ENCODE measurements at places on chromosomes 6 and 20.
A peak's percentile ranks its signal among the peaks of the same experiment; 100 is the strongest.

DNA sequence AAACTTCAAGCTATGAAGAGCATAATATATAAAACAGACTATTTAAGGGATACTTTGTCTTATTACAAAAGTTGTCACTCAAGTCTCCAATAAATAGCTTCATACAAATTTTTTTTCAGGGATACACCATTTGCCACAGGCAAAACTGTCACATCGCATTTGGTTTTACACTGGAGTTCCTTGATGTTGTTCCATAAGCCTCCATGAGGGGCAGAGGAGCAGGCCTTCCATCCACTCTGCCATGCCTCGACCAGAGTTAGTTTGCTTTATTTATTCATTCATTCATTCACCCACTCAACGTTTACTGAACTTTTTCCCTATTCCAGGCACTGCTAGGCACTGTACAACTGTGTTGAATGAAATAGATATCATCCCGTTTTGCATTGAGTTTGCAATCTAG, 246.6 kb downstream of the PHF3 start:
- no peak for DNase-seq

- no peak for DNase-seq
These were observed 8.9 kb downstream of the RWDD1 start for GRCh38 chr6:116580198-116580597.

DNA sequence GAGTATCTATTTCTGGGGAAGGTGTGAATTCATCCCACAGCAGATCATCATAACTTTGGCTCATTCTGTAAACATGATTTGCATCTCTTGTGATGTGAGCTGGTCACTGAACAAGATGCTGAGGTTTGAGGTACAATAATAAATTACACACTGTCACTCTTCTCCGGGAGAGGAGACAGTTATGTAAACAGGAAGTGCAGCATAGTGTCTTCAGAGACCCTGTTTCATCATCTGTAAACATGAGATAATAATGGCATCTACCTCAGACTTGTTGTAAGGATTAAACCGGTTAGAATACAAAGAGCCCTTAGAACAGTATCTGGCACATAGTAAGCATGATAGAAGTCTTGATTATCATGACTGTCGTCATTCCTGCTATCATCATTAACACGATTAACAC, 125.2 kb downstream of the TBC1D7 start:
- DNase-seq: no peak

DNA sequence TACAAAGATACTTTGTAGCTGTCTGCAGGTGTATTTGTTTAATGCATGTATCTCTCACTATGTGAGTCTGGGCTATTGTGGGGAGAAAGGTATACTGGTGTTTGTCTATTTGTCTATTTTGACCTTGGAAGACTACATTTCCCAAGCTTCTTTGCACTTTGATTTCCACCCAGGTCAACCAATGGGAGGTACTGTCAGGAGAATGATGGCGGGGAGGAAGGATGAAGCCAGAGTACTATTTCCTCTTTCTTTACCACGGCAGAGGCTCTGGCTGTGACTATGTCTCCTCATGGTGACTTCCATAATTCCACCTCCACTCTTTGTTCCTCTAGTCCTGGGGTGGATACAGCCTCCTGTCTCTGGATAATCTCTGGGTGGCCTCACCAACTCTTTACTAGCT, 23.1 kb downstream of the LBP start:
- DNase-seq: peak; percentile 42

DNA sequence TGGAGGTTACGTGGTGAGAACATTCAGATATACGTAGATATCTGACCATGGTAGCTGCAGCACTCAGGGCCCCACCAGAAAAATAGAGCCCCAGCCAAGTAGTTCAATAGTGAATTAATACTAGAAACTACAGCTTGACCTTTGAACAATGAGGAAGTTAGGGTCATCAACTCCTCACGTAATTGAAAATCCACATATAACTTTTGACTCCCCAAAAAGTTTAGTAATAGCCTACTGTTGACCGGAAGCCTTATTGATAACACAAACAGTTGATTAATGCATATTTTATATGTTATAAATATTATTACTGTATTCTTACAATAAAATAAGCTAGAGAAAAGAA, 117.9 kb downstream of the SNX5 start:
- DNase-seq: no peak

DNA sequence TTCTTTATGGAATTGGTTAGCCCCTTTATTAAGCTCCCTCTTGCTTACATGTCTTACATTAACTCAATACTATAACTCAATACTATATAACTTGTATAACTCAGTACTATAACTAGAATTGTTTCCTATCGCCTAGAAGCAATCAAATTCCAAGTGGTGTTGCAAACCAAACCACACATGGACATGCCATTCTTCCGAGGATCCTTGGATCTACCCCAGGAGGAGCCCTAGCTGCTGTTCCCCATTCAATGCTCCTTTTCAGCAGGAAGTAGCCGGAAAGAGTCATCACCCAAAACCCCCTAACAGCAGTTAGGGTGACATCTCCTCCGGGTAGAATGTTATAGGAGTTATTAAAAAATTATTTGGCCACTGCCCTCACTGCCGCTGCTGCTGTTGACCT, 40.5 kb downstream of the PLN start:
- no peak for DNase-seq
